ENCODE measurements at places on chromosomes 4 and X.

- DNase-seq, result no peak
Observed at GRCh38 chr4:4271912-4272311, 18.0 kb downstream of the LYAR start.

GRCh38 chr4:112112590-112113170 is 32.6 kb upstream of the FAM241A start:
- no peak for DNase-seq

GRCh38 chrX:65894133-65894532 is 145.7 kb downstream of the VSIG4 start:
- no peak for DNase-seq

DNA sequence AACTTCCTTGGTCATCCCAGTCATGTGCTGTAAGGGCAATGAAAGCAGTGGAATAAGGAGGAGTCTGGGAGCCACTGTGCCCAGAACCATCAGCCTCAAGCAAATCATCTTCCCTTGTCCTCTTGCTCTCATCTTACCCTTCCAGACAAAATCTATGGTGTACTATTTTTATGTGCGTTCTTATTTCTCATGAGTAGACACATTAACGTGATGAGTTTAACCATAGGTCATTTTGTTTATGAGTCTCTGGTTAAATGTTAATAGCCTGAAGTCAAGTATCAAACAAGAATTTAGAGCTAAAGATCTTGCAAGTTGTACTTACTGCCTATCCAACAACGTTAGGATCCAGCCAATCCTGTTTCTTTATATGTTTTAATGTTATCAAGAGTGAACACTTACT is 495.3 kb downstream of the SPRY1 start:
- no peak for DNase-seq

- DNase-seq, result no peak
Observed at GRCh38 chr4:116272336-116272735, 813.0 kb downstream of the TRAM1L1 start.

DNA sequence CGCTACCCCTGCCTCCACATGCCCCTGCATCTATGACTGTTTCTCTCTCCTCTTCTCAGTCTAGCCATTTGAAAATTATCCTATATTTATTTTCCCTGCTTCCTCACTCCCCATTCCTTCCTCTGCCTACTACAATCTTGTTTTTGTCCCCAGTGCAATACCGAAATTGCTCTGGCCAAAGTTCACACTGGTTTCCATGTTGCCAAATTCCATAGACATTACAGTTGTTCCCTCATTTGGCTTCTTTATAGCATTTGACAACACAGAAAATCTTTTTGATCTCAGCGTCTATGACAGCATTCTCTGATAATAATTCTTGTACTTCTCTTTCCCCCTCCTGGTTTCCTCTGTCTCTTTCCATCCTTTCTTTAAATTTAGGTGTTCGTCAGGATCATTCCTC is 99.4 kb downstream of the GPR82 start:
- no peak for DNase-seq

DNA sequence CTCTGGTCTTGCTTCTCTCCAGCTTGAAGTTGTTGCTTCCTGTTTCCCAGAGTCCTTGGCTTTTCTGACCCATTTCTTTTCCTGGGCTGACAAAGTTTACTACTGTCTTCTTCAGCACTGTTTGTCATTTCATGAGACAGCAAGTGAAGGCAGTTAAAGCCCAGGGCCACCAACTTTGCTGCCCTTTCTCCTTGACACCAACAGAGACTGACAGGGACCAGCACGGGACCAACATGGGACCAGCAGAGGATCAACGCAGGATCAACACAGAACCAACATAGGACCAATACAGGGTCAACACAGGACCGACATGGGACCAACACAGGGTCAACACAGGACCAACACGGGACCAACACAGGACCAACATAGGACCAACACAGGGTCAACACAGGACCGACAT is 34.9 kb downstream of the RNF212 start:
- no peak for DNase-seq

DNA sequence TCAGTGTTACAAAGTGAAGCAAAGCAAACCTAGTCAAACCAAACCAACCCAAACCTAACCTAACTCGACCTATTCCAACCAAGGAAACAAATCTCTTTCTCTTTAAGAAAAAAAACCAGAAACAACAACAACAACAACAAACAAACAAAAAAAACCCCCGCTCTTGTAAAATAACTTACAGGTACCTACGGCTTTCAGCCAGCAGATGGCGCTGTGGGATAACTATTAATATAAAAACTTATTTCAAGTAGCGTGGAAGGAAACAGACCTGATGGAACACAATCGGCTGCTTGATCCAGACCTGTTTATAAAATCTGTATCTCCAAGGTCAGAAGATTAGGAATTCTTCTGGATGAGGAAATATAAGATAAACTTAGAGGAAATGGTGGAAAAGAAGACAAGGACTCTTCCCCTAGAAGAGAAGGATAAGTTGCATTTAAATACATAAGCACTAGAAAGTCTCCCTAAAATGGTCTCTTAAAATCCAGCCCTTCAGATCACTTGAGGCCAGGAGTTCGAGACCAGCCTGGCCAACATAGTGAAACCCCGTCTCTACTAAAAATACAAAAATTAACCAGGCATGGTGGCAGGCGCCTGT is 34.4 kb upstream of the CDKL5 start:
- DNase-seq, result no peak

GRCh38 chrX:45824471-45824870 is 623.8 kb upstream of the DIPK2B start:
- peak; percentile 24 for DNase-seq

GRCh38 chrX:25853002-25853479 is 285.1 kb upstream of the MAGEB18 start:
- no peak for DNase-seq

GRCh38 chr4:118277243-118277642 is 75.6 kb downstream of the PRSS12 start:
- DNase-seq, result no peak

DNA sequence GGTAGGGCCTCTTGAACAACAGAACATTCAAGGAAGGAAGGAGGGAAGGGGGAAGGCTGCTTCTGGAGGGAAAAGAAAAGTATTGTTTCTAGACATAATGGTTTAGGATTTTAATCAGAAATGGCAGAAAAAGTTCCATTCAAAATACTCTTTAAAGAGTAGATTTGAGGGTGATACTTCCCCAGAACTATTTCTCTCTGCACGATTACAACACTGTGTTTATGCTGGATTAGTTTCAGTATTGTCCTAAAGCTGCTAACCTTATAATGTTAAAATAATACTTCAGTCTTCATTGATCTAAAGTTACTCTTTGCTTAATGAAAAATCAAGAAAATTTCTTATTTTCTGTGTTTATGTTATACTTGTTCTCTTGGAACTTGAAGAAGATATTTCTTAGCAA is 1026.3 kb upstream of the PABPC4L start:
- DNase-seq, result no peak

GRCh38 chr4:146790515-146790914 is 151.8 kb downstream of the POU4F2 start:
- DNase-seq, result no peak

All from stimulated activated CD8-positive, alpha-beta memory T cell treated with anti-CD3 and anti-CD28 coated beads, Interleukin-7, amount 100 ng/mL, for 48 hours (primary cell).